ENCODE measurements at places on chromosomes 4 and X.

- DNase-seq, result no peak
These were observed 43.9 kb downstream of the C4orf50 start for GRCh38 chr4:5974321-5974720.

DNA sequence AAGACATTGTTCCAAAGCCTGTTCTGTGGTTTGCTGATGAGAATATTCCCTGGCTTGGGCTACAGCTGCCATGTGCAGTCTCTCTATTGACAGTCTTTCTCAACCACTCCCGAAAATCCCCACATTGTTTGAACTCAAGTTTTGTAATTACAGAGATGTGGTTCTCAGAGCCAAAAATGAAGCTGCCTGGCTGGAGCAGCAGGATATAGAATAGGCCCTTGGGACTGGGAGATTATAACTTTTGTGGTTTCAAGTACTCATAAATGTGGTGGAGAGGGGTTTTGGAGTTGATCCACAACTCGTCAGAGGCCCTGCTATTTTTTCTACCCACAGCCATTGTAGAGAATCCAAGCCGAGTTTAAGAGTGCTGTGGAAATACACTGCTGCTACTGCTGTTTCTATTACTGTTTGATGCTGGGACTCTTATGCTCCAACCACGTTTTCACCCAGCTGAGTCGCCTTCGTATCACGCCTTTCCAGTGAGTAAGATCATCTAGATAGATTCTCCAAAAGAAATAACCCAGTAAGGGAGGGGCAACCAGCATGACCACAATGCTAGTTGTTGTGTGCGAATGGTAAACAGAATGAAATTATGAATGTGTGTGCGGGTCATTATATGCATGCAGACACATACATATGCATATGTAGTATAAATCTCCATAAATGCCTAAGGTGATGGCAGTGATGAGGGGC, 57.1 kb upstream of the ATXN3L start:
- DNase-seq, result peak; percentile 14

DNA sequence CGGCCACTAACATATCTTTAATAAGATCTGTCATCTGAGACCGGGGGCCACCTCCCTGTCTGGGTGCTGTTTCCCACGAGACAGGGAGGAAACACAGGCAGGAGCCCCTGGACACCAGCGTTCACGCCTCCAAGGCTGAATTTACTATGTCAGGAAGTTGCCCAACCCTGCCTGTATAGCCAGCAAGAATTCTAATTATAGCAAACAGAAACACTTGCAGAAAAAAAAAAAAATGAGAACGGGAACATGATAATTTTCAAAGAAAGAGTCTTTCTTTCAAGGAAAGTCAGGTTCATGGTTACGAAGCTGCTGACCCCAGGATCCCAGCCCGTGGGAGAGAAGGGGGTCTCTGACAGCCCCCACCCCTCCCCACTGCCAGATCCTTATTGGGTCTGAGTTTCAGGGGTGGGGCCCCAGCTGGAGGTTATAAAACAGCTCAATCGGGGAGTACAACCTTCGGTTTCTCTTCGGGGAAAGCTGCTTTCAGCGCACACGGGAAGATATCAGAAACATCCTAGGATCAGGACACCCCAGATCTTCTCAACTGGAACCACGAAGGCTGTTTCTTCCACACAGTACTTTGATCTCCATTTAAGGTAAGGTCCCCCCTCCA, at the start of gene IL3RA:
IL3RA (plus strand) TSS at position 455 of the 613 bp plus-strand sequence. CDS start 4,981 bp downstream, outside the sequence.
- DNase-seq, result no peak

DNA sequence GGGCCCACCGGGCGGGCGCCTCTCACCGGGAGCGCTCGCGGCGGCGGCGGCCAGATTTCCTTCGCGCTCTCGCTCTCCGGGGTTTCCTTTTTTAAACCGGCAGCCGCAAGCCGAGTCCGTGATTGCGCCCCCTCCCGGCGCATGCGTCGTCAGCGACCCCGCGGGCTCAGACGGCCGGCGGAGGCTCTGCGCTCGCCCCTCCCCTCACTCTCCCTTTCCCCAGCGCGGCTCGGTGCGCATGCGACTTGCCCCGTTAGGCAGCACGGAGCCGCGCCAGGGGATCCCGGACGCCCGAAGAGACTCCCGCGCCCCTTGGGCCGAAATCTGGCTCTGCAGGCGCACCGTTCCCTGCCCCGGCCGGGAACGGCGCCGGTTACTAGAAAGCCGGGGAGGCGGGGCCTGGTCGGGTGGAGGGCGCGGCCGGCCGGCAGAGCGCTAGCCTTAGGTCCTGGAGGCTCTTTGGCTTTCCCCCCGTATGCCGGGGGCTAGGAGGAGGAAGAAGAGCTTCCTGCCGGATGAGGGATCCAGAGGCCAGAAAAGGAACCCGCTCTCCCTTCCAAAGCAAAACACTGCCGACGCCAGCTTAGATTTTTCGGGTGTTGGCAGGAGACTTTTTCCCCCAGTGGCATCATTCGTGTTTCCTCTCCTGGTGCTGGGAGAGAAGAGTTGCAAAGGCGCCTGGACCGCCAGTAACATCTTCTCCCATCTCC, at the start of gene CLOCK:
CLOCK (minus strand) TSS at position 154 of the 710 bp plus-strand sequence. CDS start 64,124 bp downstream, outside the sequence.
- DNase-seq, result peak; percentile 59

DNA sequence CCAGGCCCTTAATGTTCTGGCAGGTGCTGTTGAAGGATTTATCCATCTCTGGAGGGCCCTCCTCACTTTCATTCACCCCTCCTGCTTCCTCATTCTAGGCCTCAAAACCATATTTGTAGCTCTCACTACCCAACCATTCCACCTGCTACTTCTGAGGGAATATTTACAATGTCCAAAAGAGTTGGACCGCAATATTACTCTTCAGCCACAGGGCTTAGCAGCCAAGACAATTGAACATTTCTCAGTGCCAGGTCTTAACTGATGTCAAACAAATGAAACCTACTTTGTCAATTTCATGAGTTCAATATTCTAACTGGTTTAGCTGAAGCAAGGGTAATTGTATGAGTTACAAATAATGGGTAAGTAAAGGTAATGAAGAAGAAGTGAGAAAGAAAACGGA, 113.2 kb downstream of the ENOX2 start:
- no peak for DNase-seq

- DNase-seq, result no peak
These were observed 132.8 kb downstream of the MGST2 start for GRCh38 chr4:139798456-139798855.

DNA sequence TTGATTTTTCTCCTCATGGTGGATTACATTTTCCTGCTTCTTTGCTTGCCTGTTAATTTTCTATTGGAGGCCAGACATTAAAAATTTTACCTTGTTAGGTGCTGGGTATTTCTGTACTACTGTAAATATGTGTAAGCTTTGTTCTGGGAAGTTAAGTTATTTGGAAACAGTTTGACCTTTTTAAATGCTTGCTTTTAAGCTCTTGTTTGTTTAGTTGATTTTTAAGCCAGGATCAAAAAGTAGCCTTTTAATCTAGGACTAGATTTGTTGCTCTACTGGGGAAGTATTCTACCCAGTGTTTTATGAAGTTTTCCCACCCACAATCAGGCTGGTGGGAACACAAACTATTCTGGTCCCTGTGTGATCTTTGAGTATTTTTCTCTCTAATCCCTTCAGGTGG, 45.1 kb upstream of the OGT start:
- DNase-seq, result no peak

DNA sequence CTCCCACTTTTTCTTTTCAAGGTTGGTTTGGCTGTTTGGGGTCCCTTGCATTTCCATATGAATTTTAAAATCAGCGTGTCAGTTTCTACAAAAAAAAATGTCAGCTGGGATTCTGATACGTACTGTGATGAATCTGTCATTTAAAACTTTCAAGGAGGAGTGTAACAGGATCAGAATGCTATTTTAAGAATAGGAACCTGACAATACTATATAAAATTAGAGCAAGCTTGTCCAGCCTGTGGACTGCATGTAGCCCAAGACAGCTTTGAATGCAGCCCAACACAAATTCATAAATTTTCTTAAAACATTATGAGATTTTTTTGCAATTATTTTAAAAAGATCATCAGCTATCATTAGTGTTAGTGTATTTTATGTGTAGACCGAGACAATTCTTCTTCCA, 56.5 kb downstream of the TMEM164 start:
- no peak for DNase-seq

Data from NCI-H748 treated with DMSO at 0.1 percent for 48 hours (cell line).